Stomach (tissue), 19 donors: ENCODE measurements at places on chromosomes 6 and 20. TPM values are rescaled to one million over a fixed set of nuclear protein-coding genes. Genes with fewer than 3 reads are reported as not detected.

CLDN20 gene
- not detected for total RNA-seq

BFSP1 gene
- total RNA-seq: 1.7 TPM

GRCh38 chr6:3585320-3585935 is 128.6 kb upstream of the SLC22A23 start:
- no peak for DNase-seq

DNA sequence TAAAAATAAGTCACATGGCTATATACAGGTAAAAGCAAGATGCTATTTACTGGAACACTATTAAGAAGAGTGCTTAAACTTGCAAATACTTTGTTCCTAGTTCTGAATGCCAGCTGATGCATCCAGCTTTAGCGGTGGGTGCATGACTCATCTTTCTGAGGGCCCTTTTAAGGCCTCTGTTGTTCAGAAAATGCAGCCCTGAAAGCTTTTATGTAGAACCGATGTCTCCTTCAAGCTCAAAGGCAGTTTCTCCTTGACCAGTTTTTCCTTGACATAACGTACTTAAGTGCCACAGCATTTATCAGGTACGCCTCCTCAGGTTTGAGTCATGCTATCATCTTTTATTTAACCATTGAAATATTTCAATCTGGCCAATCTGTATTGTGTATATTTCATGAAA is 82.8 kb downstream of the MLIP start:
- no peak for DNase-seq

GRCh38 chr6:106692819-106693208 is 63.4 kb downstream of the QRSL1 start:
- DNase-seq: peak; percentile 70

DNA sequence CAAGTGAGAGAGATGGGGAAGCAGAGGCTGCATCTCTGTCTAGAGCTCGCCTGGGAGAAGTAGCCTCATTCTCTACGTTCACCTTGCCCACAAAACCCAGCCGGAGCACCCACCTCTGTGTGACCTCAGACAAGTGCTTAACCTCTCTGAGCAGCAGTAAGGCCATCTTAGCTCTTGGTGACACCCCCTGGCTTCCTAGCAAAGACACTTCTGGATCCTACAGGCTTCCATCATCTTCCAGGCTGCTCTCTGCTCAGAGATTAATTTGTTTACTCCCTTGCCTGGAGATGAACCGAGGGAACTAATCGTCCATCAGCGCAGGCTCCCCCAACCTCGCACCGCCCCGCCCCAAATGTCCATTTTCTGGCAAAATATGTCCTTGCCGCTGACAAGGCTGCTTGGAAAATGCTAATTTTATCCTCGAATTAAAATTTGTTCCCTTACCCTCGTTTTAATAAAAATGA is 24.0 kb upstream of the CTNNBL1 start:
- DNase-seq: peak; percentile 19

GRCh38 chr20:22214296-22214695 is 370.1 kb downstream of the FOXA2 start:
- no peak for DNase-seq

- DNase-seq: no peak
These were observed 42.6 kb upstream of the APCDD1L start for GRCh38 chr20:58557733-58558342.
